Heart right ventricle (tissue), 16 donors: ENCODE measurements at places on chromosomes 6 and 20. TPM values are rescaled to one million over a fixed set of nuclear protein-coding genes. Genes with fewer than 3 reads are reported as not detected.

- H3K36me3 ChIP-seq, result no peaks in the 10 kb centered on the region
- H3K4me1 ChIP-seq, result no peaks in the 10 kb centered on the region
- DNase-seq, result no peak
- H3K27ac ChIP-seq, result no peak overlapping the region
- no peaks in the 10 kb centered on the region for H3K27me3 ChIP-seq
These were observed 24.4 kb upstream of the ID1 start for GRCh38 chr20:31580706-31581105.

The NRSN1 gene
- total RNA-seq, result not detected

DNA sequence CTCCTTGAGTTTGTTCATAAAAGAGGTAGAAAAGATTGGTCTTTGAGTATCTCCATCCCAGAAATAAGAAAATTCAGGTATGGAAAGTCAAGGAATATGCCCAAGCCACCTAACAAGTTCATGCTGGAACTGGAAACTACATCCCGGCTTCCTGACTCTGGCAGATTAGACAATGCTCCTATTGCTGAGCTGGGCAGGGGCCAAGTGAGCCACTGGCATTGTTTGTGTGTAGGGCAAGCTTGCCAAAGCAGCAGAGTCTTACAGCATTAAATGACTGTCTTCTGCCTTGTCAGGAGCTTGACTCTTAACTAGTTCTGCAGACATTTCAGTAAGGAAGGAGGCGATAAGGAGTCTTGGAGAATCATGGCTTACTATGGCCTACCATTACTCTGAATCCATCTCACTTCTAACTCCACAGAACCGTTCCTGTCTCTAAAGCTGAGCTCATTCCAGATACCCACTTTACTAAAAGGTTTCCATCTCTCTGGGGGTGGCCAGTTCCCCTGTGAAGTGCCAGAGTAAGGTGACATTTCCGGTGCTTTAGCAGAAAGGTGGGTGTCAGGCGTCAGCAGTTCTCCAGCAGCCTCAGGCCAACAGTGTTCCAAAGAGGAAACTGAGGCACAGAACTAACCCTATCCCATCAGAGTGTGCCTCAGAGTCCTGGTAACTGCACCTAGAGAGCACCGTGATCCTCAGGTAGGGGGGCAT is 30.1 kb downstream of the PRDM1 start:
- H3K27me3 ChIP-seq, result no peaks in the 10 kb centered on the region
- no peak overlapping the region for H3K4me3 ChIP-seq
- H3K36me3 ChIP-seq, result no peaks in the 10 kb centered on the region
- DNase-seq, result peak; percentile 44
- no peak overlapping the region for H3K27ac ChIP-seq
- peaks cover 6% of the 10 kb centered on the region for H3K4me1 ChIP-seq

DNA sequence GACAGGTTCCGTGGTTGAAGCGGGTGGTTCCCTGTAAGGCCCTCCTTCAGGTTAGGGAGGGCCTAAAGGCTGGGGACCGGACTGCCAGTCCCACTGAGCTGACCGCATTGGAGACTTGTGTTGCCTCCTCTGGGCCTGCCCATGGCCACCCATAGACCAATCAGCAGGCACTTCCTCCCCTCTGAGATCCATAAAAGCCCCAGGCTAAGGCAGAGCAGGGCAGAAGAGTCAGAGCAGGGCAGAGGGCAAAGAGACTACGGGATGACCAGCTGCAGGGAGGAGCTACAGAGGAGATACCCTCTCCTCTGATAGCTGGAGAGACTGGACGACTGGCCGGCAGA is 537.4 kb downstream of the TENT5A start:
- no peak overlapping the region for H3K4me3 ChIP-seq
- DNase-seq, result no peak
- no peaks in the 10 kb centered on the region for H3K36me3 ChIP-seq
- no peaks in the 10 kb centered on the region for H3K4me1 ChIP-seq

The SSTR4 gene
- not detected for total RNA-seq

The MCCD1 gene
- total RNA-seq, result not detected

The FAM83B gene
- total RNA-seq, result 0.35 TPM

- H3K4me3 ChIP-seq, result no peak overlapping the region
- no peak for DNase-seq
These were observed 1.9 kb downstream of the NFATC2 start for GRCh38 chr20:51540580-51540979.

DNA sequence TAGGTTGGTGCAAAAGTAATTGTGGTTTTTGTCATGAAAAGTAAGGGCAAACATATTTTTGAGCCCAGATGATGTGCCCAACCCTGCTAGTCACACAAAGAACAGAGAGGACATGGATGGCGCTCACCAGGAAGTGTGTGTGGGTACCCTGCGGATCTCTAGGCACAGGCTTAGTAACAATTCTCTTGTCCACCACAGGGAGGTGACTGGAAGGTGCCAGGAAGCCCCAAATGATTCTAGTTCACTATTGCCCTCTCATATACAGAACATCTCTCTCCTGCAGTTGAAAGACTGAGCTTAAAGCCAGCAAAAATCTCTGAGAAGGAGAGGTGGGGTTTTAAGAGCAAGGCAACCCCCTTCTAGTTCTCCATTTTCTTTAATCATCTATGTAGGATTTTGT is 272.1 kb upstream of the TAB2 start:
- DNase-seq, result no peak
- H3K36me3 ChIP-seq, result no peaks in the 10 kb centered on the region
- H3K4me1 ChIP-seq, result peaks cover 7% of the 10 kb centered on the region
- H3K27me3 ChIP-seq, result no peaks in the 10 kb centered on the region

The CEP43 gene
- total RNA-seq, result 10.6 TPM

The SCRT2 gene
- not detected for total RNA-seq

- no peaks in the 10 kb centered on the region for H3K4me1 ChIP-seq
- no peak overlapping the region for H3K4me3 ChIP-seq
- H3K27ac ChIP-seq, result no peak overlapping the region
- H3K27me3 ChIP-seq, result no peaks in the 10 kb centered on the region
- no peak for DNase-seq
These were observed 47.0 kb upstream of the MANEA start for GRCh38 chr6:95530176-95530819.

- no peaks in the 10 kb centered on the region for H3K4me1 ChIP-seq
- H3K36me3 ChIP-seq, result no peaks in the 10 kb centered on the region
- H3K27me3 ChIP-seq, result no peaks in the 10 kb centered on the region
- DNase-seq, result no peak
- H3K4me3 ChIP-seq, result no peak overlapping the region
These were observed 27.9 kb downstream of the ZNF334 start for GRCh38 chr20:46485431-46485830.

DNA sequence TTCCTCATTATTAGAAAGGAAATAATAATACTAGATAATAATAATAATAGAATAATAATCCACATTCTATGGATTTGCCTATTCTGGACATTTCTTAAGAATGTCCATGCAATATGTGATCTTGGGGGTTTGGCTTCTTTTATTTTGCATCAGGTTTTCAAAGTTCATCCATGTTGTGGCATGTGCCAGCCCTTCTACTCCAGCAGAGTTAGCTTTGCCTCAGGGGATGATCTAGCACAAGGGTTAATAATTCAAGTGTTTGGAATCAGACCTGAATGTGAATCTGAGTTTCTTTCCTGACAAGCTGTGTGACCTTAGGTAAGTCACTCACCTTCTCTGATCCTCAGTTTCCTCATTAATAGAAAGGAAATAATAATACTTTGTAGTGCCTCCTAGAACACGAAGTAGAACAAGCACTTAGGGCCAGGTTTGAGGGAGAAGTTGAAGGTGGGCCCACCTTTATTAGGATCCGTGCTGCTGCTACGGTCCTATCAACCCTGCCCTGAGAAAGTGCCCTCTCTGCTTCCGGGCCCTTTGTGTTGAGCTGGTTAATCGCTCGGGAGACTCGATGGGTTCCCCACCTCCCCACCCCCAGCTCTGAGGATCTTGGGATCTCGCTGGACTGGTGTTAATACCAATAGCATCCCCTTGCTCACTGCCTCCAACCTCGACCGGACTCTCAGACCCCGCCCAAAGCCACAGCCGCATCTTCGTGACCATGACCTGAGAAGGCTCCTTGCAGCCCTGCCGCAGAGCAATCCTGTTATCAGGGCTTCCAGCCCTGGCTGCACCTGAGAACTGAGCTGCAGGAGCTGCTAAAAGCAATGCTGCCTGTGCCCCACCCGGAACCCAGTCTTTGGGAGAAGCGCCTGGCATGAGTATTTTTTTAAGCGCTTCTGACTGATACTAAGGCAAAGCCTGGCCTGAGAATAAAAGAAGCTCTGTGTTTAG is 26.9 kb downstream of the RBM38 start:
- no peaks in the 10 kb centered on the region for H3K27me3 ChIP-seq
- no peak overlapping the region for H3K4me3 ChIP-seq
- no peaks in the 10 kb centered on the region for H3K36me3 ChIP-seq
- no peak for DNase-seq
- no peaks in the 10 kb centered on the region for H3K4me1 ChIP-seq

The DEFB126 gene
- total RNA-seq, result not detected

GRCh38 chr6:169224185-169224695 is 29.4 kb downstream of the THBS2 start:
- DNase-seq, result peak; percentile 36
- H3K27ac ChIP-seq, result no peak overlapping the region
- H3K36me3 ChIP-seq, result no peaks in the 10 kb centered on the region
- H3K4me1 ChIP-seq, result no peaks in the 10 kb centered on the region
- H3K27me3 ChIP-seq, result no peaks in the 10 kb centered on the region
- no peak overlapping the region for H3K4me3 ChIP-seq

- DNase-seq, result no peak
- H3K4me1 ChIP-seq, result no peaks in the 10 kb centered on the region
- no peaks in the 10 kb centered on the region for H3K27me3 ChIP-seq
- no peak overlapping the region for H3K27ac ChIP-seq
- no peaks in the 10 kb centered on the region for H3K36me3 ChIP-seq
- H3K4me3 ChIP-seq, result no peak overlapping the region
These were observed 67.9 kb downstream of the CGA start for GRCh38 chr6:87027021-87027420.

The SRXN1 gene
- total RNA-seq, result 31.1 TPM

DNA sequence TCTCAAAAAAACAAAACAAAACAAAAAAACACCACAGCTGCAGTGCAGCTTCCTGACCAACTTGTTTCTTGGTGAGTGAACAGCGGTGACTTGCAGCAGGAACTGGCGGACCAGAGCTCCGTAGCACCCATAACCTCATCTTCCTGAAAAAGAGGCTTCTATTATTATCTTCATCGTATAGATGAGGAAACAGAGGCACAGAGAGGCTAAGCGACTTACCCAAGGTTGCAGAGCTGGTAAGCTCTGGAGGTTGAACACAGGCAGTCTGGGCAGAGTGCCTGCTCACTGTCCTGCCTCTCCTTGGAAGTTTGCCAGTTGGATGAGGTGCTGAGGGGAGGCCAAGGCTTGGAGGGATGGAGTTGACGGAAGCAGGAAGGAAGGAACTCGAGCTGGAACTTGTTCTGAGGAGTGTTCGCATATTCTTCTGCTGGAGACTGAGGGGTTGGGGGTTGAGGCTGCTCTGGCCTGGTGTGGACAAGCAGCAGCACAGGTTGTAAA is 47.9 kb upstream of the CCDC167 start:
- no peak for DNase-seq
- peaks cover 7% of the 10 kb centered on the region for H3K4me1 ChIP-seq
- no peaks in the 10 kb centered on the region for H3K27me3 ChIP-seq
- no peaks in the 10 kb centered on the region for H3K36me3 ChIP-seq
- no peak overlapping the region for H3K27ac ChIP-seq

GRCh38 chr6:62283796-62284411 is 2.1 kb downstream of the KHDRBS2 start:
- H3K27ac ChIP-seq, result no peak overlapping the region
- no peaks in the 10 kb centered on the region for H3K4me1 ChIP-seq
- peaks cover 10% of the 10 kb centered on the region for H3K27me3 ChIP-seq
- H3K4me3 ChIP-seq, result no peak overlapping the region

DNA sequence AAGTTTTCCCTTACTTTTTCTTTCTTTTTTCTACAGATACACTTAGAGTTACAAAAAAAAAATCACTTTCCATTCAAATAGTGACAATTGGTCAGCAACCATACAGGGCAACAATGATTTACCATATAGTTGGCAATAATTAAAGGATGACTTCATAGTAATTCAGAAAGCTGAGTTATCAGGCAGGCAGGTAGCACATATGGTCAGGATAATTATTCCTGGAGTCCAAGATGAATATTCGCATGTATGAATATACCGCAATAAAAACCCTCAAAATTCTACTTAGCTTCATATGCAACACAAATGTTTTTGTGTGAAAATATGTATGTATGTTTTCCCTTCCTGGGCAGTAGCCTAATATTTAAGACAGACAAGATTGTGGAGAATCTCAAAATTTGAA is 34.5 kb downstream of the COL19A1 start:
- H3K36me3 ChIP-seq, result no peaks in the 10 kb centered on the region
- no peak overlapping the region for H3K27ac ChIP-seq
- no peak for DNase-seq
- H3K27me3 ChIP-seq, result no peaks in the 10 kb centered on the region
- H3K4me1 ChIP-seq, result no peaks in the 10 kb centered on the region
- H3K4me3 ChIP-seq, result no peak overlapping the region

The GLP1R gene
- total RNA-seq, result 0.58 TPM

DNA sequence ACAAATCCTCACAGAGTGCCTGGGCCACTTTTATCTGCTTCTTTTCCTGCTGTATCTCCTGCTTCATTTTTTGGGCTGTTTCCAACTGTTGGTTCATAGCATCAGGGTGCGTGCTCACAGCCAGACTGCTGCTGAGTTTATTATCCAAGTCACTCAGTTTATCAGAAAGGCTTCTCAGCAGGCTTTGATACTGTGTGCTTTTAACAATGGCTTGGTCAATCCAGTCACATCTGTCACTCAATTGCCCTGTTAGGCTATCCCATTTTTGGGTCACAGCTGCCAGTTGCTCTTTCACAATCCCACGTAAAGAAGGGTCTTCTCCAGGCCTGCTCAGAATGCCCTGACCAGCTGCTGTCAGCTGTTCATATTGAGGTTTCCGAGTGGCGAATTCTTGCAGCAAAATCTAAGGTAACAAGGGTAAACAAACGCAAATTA is 87.2 kb downstream of the DST start:
- H3K27me3 ChIP-seq, result no peaks in the 10 kb centered on the region
- H3K27ac ChIP-seq, result peak overlapping the region; percentile 56
- no peaks in the 10 kb centered on the region for H3K36me3 ChIP-seq
- no peak overlapping the region for H3K4me3 ChIP-seq
- no peak for DNase-seq

GRCh38 chr6:23420659-23421350 is 705.2 kb upstream of the NRSN1 start:
- no peak overlapping the region for H3K4me3 ChIP-seq
- no peaks in the 10 kb centered on the region for H3K36me3 ChIP-seq
- no peaks in the 10 kb centered on the region for H3K27me3 ChIP-seq
- no peaks in the 10 kb centered on the region for H3K4me1 ChIP-seq

- H3K36me3 ChIP-seq, result no peaks in the 10 kb centered on the region
- no peak for DNase-seq
- H3K4me3 ChIP-seq, result no peak overlapping the region
- no peaks in the 10 kb centered on the region for H3K4me1 ChIP-seq
- H3K27ac ChIP-seq, result no peak overlapping the region
- no peaks in the 10 kb centered on the region for H3K27me3 ChIP-seq
These were observed 11.3 kb downstream of the MOXD1 start for GRCh38 chr6:132390017-132390416.

The PRRT1 gene
- total RNA-seq, result 0.49 TPM

The HLA-DMB gene
- 6.5 TPM for total RNA-seq

- H3K4me1 ChIP-seq, result peaks cover 19% of the 10 kb centered on the region
- no peak for DNase-seq
- H3K27me3 ChIP-seq, result no peaks in the 10 kb centered on the region
These were observed 4.3 kb downstream of the RPS12 start for GRCh38 chr6:132818404-132819359.
